ENCODE measurements at places on chromosomes 3 and 15. TPM values are rescaled to one million over a fixed set of nuclear protein-coding genes. Genes with fewer than 3 reads are reported as not detected.
A peak's percentile ranks its signal among the peaks of the same experiment; 100 is the strongest.

DNA sequence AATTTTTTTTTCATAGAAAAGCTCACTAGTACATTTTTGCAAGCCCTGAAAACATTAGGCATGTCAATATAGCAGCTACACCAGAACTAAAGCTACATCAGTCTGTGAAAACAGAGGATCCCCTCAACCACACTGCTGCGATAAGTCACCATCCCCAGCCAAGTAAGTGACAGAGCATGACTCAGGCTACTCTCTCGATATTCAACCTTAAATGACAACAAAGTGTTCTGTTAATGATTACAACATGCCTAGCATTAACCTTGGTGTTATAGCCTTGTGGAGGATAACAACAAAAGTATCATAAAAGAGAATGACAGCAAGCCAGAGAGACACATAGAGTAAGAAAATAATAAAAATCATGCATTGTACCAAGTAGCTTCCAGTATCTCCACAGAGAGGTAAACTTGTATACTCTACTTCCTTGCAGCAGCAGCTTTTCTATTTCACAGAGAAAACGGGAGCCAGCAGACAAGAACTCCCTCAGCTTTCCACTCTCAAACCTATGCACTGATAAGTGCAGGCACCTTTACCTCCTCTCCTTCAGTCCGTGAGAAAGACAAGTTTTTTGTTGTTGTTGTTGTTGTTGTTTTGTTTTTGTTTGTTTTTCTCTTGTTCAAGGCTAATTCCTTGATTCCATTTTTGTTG is 76.6 kb downstream of the GBE1 start:
- DNase-seq: peak; percentile 10

DNA sequence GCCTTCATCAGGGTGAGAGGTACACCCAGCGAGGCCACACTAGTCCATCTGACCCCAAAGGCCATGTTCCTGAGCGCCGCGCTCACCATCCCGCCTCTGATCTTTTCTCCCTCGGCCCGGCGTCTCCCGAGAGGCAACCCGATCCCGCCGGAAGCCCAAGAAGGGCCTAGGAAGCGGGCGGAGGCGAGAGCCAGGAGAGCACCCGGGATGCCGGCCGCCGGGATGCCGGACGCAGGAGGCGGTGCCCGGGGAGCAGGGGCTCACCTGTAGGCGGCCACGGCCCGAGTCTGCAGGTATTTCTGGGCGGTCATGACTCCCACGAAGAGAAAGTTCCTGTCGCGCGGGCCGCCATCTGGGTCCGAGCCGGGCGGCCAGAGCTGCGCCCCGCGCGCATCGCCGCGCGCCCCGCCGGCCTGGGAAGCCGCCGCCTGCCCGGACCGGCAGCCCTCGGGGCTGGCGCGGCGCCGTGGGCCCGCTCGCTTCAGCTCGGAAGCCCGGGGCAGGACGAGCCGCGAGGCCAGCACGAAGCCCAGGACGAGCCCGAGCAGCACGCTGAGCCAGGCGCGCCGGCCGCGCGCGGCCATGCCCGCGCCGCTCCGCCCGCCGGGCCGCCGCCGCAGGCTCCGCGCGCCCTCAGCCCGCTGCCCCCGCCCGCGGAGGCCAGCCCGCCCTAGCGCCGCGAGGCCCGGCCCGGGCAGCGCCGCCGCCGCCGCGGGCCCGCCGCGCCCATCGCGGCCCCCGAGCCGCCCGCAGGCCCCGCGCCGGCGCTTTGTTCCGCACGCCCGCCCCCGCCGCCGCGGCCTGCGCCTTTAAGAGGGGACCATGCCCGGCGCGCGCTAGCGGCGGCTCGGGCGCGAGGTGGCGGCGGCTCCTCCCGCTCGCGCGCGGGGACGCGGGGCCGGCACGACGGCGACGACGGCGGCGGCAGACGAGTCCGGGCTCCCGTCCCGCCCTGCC is 697 bp downstream of the CHSY1 start:
- DNase-seq: peak; percentile 29

DNA sequence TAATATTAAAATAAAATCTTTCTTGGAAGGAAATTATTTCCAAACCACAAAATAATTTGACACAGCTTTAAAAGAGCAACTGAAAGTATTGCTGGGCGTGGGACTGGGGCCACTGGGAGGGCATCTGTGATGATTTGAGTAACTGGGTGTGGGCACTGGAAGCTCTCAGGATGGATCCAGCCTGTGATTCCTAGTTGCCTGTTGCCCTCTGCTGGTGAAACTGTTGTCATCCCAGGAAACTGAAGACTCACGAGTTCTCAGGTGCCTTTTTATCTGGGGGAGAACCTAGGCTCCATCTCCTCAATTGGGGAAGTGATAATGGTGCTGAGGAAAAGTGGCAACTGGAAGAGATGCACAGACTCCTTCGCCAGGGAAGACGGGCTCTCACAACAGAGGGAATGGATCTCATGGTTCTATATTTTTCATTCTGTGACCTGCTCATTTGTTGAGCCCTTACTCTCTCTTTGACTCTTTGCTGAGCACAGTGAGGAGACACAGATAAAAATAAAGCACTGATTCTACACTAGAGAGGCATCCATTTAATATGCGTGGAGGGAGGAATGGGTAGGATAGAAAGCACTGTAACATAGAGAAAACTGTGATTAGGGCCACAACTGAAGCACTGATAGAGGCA is 61.6 kb downstream of the TPRG1 start:
- peak; percentile 47 for DNase-seq

GRCh38 chr3:142735462-142735861 is 11.6 kb downstream of the TRPC1 start:
- no peak for DNase-seq

Gene TMEM108
- not detected for total RNA-seq

Gene TMCO5A
- total RNA-seq: not detected

DNA sequence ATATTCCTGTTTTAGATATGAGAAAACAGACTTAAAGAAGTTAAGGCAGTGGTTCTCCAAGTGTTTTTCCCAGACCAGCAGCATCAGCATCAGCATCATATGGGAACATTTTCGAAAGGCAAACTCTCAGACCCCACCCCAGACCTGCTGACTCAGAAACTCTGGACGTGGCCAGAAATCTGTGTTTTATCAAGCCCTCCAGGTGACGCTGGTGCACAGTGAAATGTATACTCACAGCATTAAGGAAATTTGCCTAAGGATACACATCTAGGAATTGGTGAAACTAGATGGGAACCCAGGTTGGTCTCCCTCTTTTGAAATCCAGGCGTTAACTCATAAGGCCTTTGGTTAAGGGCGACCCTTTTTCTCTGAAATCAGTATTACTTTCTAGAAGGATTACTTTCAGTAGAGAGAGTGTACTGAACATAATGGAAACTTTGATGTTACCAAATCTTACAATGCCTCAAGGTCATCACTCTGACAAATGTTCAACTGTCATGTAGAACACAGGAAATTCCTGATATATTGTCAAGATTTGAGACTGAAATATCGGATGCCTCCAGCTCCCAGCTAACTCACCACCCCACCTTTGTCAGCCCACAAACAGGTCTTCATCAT is 910.2 kb downstream of the ROBO1 start:
- no peak for DNase-seq

- no peak for DNase-seq
Measured at GRCh38 chr3:113535898-113536297, 3.5 kb downstream of the SIDT1 start.

Gene PDZRN3
- total RNA-seq: 18.5 TPM

Gene CKMT1A
- total RNA-seq: not detected

- no peak for DNase-seq
Measured at GRCh38 chr15:79973456-79974195, 2.6 kb upstream of the BCL2A1 start.

Gene B4GALT4
- 52.1 TPM for total RNA-seq
